ENCODE measurements at places on chromosomes 6 and 20.
A peak's percentile ranks its signal among the peaks of the same experiment; 100 is the strongest.

GRCh38 chr6:166157930-166158617, 9.6 kb downstream of the TBXT start:
- DNase-seq, result no peak

DNA sequence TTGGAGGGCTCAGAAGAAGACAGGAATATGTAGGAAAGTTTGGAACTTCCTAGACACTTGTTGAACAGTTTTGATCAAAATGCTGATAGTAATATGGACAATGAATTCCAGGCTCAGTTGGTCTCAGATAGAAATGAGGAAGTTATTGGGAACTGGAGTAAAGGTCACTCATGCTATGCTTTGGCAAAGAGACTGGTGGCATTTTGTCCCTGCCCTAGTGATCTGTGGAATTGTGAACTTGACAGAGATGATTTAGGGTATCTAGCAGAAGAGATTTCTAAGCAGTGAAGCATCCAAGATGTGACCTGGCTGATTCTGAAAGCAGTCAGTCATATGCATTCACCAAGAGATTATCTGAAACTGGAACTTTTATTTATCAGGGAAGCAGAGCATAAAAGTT, 45.1 kb downstream of the FRK start:
- DNase-seq, result no peak

DNA sequence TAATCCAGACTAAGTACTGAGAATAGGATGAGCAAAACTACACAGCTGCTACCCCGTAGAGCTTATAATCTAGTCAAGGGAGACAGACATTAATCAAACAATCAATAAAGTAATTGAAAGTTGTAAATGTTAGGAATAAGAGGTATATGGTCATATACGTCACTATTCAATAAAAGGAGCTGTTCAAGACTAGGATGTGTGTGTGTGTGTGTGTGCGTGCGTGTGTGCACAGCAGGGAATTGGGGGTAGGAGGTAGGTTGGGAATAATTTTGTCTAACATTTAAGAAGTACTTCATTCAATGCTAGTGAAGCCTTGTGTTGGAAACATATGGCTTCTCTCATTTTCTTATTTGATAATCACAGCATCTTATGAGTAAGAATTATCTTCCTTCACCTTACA, 41.8 kb downstream of the SESN1 start:
- no peak for DNase-seq

DNA sequence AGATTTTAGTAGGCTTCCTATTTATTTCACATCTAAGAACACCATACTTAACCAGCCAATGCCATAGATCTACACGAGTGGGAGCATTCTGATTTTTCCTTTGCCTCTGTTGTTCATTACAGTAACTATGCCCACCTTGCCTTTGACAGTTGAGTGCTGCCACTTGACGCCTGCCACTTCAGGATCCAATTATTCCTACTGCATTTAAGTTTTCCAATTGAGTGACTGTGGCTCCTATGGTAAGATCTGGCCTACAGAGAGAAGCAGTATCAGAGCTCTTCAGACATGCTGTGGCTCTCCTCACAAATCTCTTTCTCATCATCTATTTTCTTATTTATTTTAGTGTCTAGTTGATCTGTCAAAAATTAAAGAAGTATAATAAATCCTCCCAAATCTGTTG, 403.0 kb upstream of the SPTLC3 start:
- DNase-seq, result no peak

DNA sequence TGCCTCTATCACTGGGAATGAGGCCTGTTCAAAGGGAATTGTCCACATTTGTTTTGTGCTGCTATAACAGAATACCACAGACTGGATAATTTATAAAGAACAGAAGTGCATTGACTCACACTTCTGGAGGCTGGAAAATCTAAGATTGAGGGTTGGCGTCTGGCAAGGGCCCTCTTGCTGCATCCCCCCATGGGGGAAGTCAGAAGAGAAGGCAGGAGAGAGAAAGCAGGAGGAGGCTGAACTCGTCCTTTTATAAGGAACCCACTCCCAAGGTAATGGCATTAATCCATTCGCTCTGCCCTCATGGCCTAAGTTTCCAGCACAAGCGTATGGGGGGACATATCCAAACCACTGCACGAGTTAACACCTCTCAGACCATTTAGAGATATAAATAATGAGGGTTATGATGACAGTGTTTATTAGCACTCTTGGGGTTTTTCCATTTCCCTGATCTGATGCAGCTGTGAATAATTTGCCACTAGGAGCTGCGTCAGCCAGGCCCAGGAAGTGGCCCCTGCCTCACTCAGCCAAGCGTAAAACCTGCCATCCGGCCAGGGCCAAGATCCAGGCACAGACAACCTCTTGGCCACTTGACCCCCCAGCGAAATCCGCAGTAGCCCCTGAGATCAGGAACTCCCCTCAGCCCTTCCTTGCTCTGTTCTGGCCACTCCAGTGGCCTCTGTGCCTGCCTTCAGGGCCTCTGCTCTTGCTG, 14.2 kb upstream of the SLCO4A1 start:
- DNase-seq, result no peak

GRCh38 chr6:109747221-109747620, 56.1 kb downstream of the FIG4 start:
- no peak for DNase-seq

GRCh38 chr6:40280231-40280630, 306.9 kb downstream of the LRFN2 start:
- DNase-seq, result no peak

GRCh38 chr20:2165871-2166270, 64.2 kb downstream of the STK35 start:
- no peak for DNase-seq

DNA sequence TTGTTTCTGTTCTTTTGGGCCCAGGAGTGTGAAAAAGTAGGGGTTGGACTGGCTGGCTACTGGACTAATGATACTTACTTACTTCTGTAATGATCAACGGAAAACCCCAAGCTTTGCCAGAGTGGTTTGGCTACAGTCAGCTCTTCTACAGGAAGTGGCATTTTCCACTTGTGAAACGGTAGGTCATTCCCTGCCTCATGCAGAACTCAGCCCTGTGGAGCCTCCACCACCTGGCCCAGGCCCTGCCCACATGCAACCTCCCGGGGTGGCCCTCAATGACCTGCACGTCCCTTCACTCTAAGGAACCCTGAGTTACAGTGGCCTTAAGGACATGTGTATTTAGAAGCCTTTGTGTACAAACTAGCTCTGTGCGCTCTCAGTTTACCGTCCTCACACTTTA, 140.4 kb downstream of the DTNBP1 start:
- no peak for DNase-seq

GRCh38 chr6:72535124-72535523, 86.7 kb upstream of the KCNQ5 start:
- DNase-seq, result no peak

DNA sequence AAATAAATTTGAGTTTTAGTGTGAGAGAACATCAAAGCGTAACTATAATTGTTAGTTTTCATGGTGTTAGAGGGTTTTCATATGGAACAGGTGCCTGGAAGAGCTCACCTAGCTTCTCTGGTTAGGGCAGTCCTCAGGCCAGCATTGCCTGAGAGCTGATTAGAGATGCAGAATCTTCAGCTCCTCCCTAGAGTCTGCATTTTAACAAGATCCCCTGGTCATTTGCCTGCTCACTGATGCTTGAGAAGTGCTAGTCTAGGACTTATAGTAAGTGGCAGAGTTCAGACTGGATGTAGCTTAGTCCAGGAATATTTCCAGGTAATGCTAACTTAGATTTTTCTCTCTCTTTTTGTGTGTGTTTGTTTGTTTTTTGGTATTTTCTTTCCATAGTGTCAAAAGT, 21.7 kb upstream of the SMIM26 start:
- no peak for DNase-seq

- no peak for DNase-seq
Measured at GRCh38 chr20:37299718-37300528, 10.5 kb downstream of the MANBAL start.

DNA sequence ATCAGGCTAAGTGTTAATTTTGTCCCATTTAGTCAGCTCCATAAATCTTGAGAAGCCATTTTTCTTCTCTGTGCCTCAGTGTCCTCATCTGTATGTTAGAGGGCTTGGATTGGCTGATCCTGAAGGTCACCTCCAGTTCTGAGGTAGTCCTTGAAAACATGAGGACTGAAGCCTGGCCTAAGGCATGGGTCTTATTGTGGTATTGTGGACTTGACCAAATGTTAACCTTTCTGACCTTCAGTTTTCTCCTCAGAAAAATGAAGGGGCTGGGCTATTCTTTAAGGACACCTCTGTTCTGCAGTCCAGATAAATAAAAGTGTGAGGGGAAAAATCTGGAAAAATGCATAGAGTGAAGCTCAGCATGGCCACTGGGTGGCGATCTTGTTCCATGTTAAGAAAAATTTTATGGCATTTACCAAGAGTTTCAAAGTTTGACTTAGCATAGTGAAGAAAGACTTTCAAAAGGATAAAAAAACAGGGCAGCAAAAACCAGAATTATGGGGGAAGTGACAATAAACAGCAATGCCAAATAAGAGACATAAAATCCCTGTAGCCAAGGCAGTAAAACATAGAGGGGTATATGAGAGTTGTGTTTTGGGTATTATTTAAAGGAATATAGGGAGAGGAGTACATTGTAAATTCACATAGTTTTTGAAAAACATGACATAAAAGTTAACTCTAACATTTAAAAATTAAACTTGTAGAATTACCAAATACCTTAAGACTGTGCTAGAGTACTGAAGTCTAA, 13.2 kb upstream of the TFB1M start:
- peak; percentile 76 for DNase-seq

GRCh38 chr6:35059596-35060345, 81.4 kb downstream of the TCP11 start:
- DNase-seq, result no peak

- DNase-seq, result no peak
Measured at GRCh38 chr20:59456342-59457279, 147.7 kb upstream of the PHACTR3 start.

GRCh38 chr6:28683945-28684538, 158.4 kb downstream of the GPX5 start:
- DNase-seq, result no peak

- no peak for DNase-seq
Measured at GRCh38 chr6:132330759-132331158, 70.5 kb downstream of the MOXD1 start.

- no peak for DNase-seq
Measured at GRCh38 chr6:92568541-92568940, 850.8 kb downstream of the EPHA7 start.

Measured in stimulated activated CD4-positive, alpha-beta T cell treated with anti-CD3 and anti-CD28 coated beads, Interleukin-15, amount 100 ng/mL, for 24 hours (primary cell).